ENCODE measurements at places on chromosomes 5 and 9.

- DNase-seq: no peak
These were observed 180.8 kb downstream of the GOLPH3 start for GRCh38 chr5:31993165-31993961.

DNA sequence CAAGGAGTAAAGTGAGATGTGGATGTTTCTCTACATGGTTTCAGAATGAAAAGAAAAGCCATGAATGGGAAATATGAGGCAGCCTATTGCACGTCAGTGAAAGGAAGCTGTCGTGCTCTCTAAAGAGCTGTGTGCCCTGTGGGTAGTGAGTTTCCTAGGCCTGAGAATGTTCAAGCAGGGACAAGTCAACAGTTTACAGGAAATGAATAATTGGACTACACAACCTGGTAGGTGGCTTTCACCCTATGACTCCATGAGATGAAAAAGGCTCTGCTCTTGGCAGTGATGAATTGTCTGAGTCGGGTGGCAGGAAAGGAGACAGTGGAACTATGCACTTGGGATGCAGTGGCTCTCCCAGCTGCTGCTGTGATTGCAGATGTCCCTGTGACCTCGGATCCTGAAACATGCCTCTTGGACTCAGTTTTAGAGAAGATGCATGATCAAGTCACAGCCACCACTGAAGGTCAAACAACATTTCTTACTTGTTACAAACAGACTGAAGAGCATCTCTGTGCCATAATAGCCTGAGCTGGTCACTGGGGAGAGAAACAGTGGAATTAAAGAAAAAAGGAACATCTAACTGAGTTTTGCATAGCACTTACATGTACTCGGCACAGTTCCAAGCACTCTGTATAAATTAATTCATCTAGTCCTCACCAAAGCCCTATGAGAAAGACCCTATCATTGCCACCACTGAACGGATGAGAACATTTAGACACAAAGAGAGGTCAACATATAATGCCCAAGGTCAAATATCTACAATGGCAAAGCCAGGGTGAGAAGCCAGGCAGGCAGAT lies 293.7 kb downstream of the SPOCK1 start:
- DNase-seq: no peak

DNA sequence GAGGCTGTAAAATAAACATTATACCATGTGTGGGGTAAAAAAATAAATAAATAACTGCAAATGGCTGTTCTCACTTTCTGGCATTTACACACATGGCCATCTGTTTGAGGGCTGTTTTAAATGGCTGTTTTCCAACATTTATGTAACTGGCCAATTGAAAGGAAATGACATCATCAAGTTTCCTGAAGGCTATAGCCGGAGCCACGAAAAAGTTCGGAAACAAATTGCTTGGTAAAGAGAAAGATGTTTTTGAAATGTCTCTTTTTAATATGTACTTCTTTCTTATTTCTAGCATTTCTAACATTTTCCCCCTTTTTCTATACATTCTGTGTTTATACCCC lies 95.4 kb upstream of the DAB2 start:
- DNase-seq: no peak

DNA sequence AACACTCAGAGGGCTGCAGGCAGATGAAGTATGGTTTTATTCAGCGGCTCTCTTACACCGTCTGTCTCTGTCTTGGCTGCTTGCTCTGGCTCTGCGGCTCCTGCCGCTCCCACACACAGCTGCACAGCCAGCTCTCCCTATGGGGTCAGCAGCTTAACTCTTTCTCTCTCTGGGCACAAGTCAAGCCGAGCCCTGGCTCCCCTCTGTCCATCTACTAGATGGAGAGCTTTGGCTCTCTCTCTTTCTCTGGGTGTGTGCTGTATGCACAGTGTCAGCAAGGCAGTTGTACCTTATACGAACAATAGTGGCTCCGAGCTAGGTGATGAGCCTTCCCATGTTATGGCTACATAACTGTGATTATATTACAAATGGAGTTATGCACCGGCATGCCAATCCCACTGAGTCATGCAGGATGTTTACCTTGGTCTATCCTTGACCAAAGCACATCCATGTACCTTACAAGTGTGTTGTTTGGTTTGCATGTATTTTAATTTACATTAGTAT lies 19.3 kb upstream of the PPP2CA start:
- peak; percentile 56 for DNase-seq

- DNase-seq: no peak
These were observed 23.8 kb downstream of the SHC3 start for GRCh38 chr9:89154651-89155336.

- no peak for DNase-seq
These were observed 33.5 kb downstream of the SPATA31D1 start for GRCh38 chr9:82022121-82022520.

GRCh38 chr5:147441191-147441695 lies 68.6 kb downstream of the DPYSL3 start:
- no peak for DNase-seq

DNA sequence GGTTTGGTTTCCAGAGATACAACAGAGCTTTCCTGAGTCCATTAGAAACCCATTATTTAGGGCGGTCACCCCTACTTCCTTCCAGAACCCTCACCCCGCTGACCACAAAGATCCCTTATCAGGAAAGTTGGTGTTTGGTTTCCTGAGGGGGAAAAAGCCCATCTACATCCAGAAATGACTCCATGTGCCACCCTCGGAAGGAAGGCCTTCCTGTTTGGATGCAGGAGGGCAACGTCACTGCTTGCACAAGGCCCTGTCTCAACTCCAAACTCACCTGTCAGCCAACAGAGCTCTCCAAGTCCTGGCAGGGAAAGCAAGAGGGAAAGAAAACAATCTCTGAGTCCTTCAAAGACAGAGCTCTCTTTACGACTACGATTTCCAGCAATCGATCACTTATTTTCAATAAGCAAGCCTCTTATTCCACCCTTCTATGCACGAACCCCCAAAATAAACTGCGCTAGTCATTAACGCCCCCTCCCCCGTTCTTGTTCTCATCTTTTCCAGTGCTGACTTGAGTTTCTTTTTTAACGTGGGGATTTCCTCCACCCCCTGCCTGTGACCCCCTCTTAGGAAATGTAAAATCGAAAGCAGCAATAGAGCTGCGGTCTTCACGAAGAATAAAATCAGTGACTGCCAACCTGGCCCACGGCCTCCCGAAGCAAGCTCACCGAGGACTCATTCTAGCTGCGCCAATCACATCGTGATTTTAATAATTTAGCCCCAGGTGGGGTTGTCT lies 35.7 kb upstream of the NTNG2 start:
- DNase-seq: no peak

DNA sequence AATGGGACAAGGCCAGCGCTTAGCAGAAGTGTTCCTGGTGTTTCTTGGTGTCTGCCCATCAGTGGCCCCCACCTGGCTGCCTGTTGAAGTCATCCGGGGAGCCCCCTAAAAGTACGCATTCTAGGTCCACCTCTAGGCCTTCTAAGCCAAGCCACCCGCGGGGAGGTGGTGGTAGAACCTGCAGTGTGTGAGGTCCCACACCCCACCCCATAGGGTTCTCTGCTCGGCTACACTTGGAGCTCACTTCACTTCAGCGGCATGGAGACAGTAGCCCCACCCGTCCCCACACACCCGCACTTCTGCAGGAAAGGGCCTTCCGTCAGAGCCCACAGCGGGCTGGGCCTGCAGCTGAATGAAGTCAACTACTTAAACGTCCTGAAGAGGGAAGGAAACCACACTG lies 29.6 kb upstream of the FCN2 start:
- DNase-seq: peak; percentile 12
